Stimulated activated CD8-positive, alpha-beta memory T cell treated with anti-CD3 and anti-CD28 coated beads, Interleukin-2, amount 100 ng/mL, for 48 hours (primary cell): ENCODE measurements at places on chromosomes 1 and 21.

DNA sequence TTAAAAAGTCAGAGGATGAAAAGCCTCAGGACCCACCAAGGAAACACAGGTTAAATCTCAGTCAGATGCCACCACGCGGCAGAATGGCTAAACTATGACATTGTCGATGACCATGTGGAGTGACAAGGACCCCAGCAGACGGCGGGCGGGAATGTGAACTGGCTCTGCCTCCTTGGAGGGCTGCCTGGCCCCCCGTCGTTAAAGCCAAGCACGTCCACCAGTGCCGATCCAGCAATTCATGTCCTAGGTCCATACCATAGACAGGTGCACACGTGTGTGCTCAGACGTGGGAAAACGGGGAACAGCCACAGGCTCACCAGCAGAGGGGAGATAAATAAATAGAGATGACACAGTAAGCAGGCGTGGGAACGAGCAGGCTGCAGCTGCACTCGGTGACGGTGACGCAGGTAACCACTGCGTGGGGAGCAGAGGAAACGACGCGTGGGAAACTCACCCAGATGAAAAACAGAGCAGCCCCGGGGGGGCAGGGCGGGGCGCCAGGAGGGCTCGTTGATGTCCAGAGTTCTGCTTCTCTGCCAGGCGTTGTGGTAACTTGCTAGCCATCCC lies 28.3 kb upstream of the PCBP3 start:
- peak; percentile 70 for DNase-seq

DNA sequence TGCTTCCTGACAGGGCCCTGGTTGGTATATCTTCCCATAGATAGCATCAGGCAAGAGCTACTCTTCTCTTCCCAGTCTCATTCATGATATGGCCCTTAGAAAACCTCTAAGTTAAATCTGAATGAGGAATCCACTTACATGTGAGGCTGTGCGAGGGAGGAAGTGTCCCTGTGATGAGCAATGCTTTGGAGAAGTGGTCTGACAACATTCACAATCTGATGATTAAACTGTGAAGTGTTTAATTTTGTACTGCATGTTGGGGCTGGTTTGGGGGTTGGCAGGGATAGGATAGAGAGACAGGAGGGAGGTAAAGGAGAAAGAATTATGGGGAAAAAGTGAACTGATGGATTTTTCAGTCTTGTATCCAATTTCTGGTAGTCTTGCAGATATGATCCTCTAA lies 421.2 kb upstream of the DAB1 start:
- DNase-seq: no peak

GRCh38 chr21:29657240-29657989 lies 282.4 kb downstream of the GRIK1 start:
- no peak for DNase-seq

DNA sequence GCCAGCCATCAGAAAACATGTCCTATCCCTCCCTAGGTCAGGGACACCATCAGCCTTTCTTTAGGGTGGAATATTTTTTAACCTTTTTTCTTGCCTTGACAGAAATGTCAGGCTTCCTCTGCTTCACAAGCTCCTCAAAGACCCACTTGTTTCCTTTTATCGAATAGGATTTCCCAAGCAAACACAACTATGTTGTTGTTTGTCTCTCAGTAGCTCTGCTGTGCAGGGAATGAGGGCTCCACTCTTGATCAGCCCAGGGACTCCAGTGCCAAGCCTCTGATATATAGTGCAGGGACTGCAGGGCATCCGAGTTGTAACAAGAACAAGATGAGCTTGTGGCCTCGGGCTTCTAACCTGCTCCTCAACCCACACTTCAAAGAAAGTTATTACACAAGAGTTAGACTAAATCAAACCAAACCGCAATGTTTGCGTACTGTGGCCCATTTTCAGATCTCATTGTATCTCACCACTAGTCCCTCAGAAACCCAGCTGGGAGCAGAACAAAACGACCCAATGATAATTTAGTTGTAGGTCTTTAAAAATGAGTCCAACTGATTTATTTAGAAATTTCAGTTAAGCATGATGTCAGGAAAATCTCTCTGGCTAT lies 108.1 kb downstream of the ATG4C start:
- no peak for DNase-seq

GRCh38 chr1:201697174-201697573 lies 131.8 kb upstream of the IPO9 start:
- no peak for DNase-seq

DNA sequence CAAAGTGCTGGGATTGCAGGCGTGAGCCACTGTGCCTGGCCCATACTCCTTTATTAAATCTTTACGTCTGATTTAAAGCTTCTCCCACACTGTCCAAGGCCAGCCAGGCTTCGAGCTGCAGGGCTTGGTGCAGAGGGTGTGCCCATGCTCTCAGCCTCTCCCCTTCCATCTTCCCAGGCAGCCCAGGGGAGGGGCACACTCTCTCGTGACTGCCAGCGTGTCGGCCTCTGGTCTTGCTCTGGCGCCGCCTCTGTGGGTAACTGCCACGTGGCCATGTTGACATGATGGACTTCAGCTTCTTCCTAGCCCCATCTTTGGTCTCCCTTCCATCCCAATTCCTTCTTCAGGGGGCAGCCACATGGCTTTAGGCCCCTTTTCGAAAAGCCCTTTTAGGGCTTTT lies 4.7 kb downstream of the GPR137B start:
- no peak for DNase-seq

- DNase-seq: no peak
Observed at GRCh38 chr1:204598319-204598969, 82.2 kb downstream of the MDM4 start.

GRCh38 chr1:7117399-7118281 lies 332.4 kb downstream of the CAMTA1 start:
- DNase-seq: no peak

GRCh38 chr1:236021424-236022135 lies 43.3 kb downstream of the NID1 start:
- DNase-seq: no peak

DNA sequence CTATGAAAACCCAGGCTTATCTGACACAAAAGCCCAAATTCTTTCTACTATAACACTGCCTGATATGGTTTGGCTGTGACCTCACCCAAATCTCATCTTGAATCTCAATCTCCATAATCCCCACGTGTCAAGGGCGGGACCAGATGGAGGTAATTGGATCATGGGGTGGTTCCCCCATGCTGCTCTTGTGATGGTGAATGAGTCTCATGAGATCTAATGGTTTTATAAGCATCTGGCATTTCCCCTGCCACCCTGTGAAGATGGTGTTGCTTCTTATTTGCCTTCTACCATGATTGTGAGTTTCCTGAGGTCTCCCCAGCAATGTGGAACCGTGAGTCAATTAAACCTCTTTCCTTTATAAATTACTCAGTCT lies 123.3 kb upstream of the USP24 start:
- DNase-seq: peak; percentile 3

DNA sequence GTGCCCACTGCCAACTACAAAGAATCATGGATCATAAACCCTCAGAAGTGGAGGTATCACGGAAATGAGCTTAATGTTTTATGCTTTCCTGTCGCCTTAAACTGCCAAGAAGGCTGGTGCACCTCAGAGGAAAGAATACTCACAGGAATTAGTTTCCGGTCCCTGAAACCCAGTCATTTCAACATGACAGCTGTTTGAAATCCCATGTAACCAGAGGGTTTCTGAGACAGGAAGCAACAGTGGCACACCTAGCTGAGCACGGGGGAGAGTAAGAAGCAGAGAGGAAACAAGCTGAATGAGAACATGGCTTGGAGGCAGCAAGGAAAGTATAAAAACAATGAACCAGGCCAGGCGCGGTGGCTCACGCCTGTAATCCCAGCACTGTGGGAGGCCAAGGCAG lies 3.9 kb downstream of the JAK1 start:
- DNase-seq: no peak

DNA sequence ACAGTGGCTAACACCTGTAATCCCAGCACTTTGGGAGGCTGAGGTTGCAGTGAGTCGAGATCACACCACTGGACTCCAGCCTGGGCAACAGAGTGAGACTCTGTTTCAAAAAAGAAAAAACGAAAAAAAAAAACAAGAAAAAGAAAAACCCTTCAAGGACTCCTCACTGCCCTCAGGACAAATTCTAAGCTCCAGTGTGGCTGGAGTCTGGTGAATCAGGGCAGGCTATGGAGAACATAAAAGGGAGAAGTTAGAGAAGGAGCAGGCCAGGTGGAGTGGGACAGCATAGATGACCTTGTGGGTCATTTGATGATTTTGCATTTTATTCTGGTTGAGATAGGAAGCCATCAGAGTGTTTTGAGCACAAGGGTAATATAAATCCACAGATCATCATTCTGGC lies 12.5 kb upstream of the UAP1 start:
- DNase-seq: no peak

DNA sequence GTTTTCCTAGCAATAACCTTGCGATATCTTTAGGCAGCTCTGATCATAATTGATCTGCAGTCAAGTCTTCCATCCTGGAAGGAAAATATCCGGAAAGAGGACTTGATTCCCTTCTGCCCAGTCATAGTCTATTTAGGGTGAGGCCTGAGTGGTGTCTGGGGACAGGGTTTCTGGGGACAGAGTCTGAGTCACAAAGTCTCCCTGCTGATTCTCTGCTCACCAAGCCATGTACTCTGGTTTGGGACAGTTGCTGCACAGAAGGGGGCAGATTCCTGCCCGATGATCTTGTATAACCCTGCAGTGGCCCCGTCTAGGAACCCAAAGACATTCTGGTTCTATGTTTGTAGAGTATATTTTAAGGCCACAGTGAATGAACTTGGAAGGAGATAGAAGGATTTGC lies 178.8 kb downstream of the KCNJ6 start:
- DNase-seq: no peak

GRCh38 chr1:22868331-22868730 lies 104.3 kb downstream of the LACTBL1 start:
- no peak for DNase-seq

- no peak for DNase-seq
Observed at GRCh38 chr1:224542783-224543440, 73.2 kb upstream of the CNIH3 start.

DNA sequence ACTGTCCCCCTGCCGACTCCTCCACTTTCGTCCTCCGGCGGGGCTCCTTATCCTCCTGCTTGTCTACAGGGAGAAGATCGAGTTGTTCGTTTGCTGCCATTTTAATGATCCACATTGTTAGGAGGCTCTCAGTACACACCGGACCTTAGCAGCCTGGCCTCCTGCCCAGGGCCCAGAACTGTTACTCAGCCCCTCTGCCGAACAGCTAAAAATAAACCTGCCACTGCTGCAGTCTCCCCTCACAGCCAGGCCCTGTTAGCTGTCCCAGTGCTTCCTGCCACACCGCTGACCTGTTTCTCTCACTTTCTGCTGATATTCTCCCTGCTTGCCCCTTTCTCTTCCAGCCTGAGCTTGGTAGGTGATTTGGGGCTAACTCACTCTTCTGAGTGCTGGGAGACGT lies 8.3 kb downstream of the MAPKAPK2 start:
- no peak for DNase-seq

DNA sequence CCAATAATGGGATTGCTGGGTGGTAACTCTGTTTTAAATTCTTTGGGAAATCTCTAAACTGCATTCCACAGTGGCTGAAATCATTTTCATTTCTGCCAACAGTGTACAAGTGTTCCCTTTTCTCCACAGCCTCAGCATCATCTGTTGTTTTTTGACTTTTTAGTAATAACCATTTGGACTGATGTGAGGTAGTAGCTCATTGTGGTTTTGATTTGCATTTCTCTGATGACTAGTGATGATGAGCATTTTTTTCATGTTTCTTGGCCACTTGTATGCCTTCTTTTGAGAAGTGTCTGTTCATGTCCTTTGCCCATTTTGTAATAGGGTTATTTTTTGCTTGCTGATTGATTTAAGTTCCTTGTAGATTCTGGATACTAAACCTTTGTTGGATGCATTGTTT lies 131.9 kb upstream of the B3GALT2 start:
- DNase-seq: no peak

DNA sequence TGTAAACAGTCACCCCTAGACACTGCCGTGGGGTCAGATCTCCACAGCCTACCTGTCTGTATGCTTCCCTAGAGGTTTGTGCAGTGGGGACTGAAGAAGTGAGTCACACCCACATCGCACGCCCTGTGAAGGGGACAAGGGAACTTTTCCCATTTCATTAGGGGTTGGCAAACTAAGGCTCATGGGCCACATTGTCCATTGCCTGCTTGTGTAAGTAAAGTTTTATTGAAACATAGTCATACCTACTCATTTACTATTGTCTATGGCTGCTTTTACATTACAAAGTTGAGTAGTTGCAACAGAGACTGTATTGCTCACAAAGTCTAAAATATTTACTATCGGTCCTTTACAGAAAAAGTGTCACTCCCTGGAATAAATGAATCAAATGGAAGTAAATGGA lies 2.5 kb upstream of the FGGY start:
- DNase-seq: no peak

DNA sequence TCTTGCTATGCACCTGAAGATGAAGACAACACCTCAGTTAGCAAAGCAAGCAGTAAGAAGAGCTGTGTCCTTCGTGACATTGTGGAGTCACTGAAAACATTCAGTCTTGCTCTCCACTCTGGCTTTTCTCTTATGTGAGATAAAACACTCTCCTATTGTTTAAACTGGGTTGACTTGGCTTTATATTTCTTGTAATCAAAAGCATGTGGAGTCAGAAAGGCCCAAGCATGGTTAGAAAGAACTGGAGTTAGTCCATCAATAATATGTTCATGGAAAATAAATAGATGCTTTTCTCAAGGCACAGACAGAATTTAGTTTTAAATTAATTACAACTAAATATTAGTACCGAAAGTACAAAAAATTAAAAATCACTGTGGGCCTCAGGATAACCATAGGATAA lies 61.7 kb downstream of the UBE2U start:
- DNase-seq: no peak

GRCh38 chr1:164756741-164757140 lies 197.8 kb downstream of the PBX1 start:
- no peak for DNase-seq

GRCh38 chr21:37827913-37828312 lies 88.3 kb downstream of the KCNJ6 start:
- DNase-seq: no peak

GRCh38 chr1:238331557-238331956 lies 440.8 kb upstream of the ZP4 start:
- DNase-seq: no peak

- no peak for DNase-seq
Observed at GRCh38 chr1:32622806-32623681, 27.3 kb downstream of the ZBTB8OS start.

- no peak for DNase-seq
Observed at GRCh38 chr1:59596956-59597355, 217.8 kb upstream of the HOOK1 start.

GRCh38 chr1:76278711-76279100 lies 204.2 kb downstream of the ST6GALNAC3 start:
- no peak for DNase-seq

DNA sequence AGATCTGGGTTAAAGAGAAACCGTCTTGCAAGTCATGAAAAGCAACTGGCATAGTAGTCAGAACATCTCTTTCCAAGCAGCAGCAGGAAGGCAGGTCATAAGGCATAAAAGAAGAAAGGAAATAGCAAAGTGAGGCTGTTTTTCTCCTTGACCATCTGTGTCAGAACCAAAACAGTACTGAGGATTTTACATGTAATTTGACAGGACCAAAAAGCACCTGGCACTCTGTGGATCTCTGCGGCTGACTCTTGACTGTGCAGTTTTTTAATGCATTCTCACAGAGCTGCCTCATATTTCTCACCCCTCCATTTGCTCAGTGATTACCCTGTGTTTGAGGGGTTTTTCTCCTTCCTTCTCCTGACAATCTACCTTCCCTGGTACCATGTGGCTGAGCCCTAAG lies 17.7 kb downstream of the TBX15 start:
- no peak for DNase-seq

GRCh38 chr1:3257788-3258187 lies 188.8 kb downstream of the PRDM16 start:
- DNase-seq: no peak
